Renal pelvis (tissue), 12 donors: ENCODE measurements at places on chromosomes 3 and 15.
A peak's percentile ranks its signal among the peaks of the same experiment; 100 is the strongest.

GRCh38 chr3:122621112-122621511 is 43.7 kb downstream of the PARP15 start:
- peak; percentile 24 for DNase-seq

GRCh38 chr15:32866454-32867312 is 148.9 kb downstream of the GREM1 start:
- no peak for DNase-seq

DNA sequence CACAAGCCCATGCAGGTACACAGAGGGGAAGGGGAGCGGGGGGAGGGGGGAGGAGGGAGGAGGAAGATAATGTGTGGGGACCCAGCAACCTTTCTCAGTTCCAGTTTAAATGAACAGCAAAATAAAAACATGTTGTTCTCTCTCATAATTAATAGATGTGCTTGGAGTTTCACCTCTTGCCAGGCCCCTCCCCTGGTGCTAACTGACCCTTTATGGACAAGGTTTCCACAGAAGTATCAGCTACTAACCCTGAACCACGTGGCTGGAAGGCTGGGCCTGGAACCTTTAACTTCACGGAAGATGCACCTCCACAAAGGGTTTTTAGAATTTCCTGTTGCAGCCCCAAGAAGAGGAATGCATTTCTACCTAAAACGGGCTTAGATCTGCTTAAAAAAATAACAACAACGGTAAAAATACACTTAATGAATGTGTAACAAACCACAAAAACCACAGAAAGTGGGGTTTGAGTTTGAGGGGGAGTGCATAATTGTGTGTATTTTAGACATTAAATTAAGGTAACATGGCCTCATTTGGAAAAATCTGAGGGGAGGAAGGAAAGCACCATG is 14.8 kb upstream of the SMAD3 start:
- DNase-seq: no peak

DNA sequence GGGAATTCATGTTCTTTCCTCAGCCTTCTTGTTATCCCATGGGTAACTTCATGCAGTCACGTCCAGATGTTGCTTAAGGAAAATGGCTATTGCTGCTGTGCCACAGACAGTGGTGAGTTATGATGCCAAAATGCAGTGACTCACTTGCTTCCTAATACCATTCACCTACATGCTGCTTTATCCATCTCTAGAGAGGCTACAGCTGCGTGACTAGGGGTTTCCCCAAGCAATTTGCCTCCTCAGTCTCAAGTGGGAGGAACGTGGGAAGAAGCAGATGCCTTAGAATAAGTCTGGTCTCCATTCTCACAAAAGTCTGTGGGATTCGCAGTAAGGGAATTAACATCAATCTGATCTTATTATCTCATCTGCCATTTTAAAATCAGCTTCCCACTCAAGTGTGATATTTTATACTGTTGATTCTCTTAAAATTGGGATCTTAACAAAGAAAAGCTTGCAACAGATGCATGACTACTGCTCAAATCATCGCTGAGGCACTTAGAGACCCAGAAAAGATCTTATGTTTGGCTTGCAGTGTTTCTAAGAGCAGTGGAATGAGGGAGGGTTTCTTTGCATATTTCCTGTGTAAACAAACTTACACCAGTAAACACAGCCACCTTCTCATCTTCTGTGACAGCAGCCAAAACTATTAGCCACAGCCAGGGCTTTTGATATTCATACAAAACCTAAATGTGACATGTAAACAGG is 62.0 kb upstream of the ACP3 start:
- no peak for DNase-seq

GRCh38 chr3:119184796-119185570 is 11.6 kb downstream of the UPK1B start:
- no peak for DNase-seq

DNA sequence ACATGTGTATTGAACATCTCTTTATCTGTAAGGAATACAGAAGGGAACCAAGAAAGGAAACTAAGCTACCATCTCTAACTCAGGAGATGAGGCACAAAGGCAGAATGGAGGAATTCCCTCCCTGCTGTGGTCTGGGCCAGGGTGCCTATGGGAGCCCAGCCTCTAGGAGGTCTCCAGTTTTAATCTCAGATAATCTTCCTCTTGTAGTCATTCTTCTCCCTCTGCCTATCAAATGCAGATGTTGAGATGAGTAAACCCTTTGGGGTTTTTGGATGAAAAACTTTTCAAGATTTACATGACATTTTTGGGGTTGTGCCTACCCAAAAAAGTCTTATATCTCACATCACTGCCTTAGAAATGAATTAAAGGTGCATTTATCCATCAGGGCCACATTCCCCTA is 23.3 kb downstream of the SCG5 start:
- DNase-seq: no peak
